ENCODE measurements at places on chromosomes 16 and 17.

- DNase-seq, result no peak
These were observed 41.9 kb upstream of the CRHR1 start for GRCh38 chr17:45742251-45742650.

DNA sequence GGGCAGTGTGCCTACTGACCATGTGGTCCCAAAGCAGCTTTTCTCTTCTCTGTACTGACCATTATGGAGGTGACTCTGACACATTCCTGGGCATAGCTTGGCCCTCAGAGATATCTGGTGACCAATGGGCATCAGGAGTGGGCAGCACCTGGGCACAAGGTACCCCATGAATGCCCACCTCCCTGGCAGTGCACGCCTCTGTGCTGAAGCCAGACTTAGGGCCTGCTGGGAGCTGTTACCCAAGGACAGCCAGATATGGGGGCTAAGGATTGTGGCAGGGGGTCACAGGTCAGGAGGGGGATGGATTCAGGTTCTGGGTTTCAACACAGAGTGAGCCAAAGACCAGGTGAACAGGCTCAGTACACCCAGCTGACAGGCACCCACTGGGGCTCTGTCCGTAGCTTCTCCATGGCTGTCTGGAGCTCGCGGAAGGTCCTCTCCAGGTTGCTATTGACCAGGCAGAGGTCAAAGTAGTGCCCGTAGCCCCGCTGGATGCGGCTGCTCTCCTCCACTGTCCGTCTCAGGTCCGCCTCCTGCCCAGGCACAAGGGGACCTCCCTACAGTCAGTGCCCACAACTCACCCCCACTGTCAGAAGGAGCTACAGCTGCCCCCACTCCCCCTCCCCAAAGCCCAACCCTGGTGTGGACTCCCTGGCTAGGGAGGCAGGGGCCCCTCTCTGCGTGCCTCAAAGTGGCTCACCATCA lies 29.7 kb downstream of the MPP2 start:
- DNase-seq, result no peak

DNA sequence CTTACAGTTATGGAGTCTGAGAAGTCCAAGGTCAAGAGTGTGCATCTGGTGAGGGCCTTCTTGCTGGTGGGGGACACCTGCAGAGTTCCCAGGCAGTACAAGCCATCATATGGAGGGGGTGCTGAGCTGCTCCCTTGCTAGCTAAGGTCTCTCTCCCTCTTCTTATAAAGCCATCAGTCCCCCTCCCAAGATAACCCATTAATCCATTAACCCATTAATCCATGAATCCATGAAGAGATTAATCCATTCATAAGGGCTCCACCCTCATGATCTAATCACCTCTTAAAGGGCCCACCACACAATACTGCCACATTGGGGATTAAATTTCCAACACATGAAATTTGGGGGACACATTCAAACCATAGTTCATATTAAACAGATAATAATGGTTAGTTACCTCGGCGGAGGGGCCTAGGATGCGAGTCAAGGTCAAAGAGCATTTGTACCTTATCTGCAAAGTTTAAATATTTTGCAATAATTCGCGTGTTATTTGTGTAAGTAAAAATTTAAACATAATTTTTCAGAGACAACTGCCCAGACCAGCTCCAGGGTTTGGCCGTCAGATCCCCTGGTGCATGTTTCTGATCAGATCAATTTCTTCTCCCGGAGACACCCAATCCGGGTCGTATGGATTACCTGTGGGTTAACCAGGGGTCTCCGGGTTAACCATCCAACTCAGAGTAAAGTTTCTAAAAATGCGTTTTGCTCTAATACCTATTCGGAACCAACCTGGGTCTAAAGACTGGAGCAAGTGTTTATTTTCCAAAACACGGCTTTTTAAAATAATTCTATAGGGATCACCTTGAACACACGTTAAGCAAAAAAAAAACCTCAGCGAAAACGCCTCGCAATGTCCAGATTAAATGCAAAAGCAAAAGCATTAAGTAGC lies 740 bp upstream of the POLR3E start:
- no peak for DNase-seq

- no peak for DNase-seq
These were observed 165.7 kb downstream of the CMIP start for GRCh38 chr16:81610144-81610842.

DNA sequence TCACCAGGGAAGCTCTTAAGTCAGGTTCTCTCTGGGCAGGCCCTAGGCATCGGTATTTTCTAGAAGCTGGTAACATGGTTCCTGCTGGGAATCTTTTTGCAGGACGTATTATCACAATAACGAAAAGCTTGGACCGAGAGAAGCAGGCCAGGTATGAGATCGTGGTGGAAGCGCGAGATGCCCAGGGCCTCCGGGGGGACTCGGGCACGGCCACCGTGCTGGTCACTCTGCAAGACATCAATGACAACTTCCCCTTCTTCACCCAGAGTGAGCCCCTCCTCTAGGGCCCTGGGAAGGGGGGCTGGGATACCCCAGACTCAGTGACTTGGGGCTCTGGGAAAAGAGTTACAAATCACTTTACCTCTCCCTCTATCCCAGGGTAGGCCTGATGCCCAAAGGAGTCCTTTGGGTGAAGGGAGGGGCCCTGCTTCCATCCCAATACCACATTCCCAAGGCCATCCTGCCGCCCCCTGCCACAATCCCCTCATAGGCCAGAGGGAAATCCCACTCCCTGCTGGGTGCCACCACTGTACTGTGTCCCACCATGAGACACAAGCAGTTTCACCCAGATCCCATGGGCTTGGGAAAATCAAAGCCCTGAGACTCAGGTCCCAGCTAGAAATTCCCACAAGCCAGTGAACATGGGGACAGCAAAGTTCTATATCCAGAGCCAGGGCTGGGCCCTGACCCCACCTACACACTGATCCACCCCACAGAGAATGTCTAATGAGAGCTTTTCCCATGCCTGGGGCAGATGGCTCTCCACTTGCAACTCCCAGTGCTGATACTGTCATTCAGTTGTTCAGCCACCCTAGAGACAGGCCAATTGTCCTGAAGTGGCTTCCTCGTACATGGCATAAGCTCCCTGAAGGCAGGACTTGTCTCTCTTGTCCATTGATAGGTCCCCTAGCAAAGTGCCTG lies 23.0 kb downstream of the CDH5 start:
- DNase-seq, result no peak

DNA sequence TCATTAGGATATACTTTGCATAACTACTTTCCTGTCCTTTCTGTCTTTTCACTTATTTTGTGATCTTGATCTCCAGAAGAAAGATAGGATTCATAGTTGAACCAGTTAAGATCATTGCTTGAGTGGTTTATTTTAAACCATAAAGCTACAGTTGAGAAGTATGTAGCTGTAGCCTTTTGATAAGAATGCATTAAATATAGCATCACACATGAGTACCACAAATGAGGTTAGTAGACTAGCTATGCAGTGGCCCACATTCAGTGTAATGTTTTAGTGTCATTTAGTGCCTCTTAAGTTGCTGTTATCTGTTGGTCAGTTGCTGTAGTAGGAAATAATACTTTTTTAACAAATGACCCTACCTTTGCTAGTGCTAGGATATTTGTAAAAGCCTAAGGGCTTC lies 1.3 kb downstream of the NLK start:
- DNase-seq, result no peak

DNA sequence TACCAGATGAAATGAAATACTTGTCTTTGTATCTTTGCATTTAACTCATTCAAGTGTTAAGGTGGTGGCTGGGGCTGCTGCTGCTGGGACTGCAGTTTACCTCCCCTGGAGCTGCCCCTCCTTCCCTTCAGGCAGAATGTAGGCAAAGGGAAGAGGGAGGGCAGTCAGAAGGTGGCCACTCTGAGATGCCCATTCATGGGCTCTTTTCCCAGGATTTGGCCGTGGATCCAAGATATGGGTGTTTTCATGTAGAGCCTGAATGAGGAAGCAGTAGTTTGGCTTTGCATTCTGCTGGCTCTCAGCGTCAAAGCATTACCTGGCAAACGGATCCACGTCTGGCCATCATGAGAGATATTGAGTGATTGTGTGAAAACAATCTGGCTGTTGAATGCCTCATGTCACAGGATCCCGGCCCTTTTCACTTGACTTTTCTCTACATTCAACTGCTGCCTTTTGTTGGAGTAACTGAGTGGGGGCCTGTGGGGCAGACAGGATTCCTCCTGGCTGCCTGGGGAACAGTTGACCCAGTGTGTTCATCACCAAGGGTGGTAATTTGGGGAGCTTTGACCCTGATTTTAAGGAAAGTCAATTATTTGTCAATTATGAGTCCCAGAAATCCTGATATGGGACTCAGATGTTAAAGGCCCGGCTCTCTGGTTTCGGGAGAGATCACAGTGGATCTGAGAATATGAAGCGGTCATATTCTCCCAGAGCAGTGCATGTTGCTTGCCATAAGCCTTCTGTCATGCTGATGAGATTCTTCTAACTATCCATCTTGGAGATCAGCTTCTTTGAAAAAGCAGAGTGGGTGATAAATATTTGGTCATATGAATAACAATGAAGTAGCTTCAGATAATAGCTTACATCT lies 236.8 kb downstream of the IRX3 start:
- DNase-seq, result no peak

- no peak for DNase-seq
These were observed 15.8 kb upstream of the GHDC start for GRCh38 chr17:42210046-42210445.

DNA sequence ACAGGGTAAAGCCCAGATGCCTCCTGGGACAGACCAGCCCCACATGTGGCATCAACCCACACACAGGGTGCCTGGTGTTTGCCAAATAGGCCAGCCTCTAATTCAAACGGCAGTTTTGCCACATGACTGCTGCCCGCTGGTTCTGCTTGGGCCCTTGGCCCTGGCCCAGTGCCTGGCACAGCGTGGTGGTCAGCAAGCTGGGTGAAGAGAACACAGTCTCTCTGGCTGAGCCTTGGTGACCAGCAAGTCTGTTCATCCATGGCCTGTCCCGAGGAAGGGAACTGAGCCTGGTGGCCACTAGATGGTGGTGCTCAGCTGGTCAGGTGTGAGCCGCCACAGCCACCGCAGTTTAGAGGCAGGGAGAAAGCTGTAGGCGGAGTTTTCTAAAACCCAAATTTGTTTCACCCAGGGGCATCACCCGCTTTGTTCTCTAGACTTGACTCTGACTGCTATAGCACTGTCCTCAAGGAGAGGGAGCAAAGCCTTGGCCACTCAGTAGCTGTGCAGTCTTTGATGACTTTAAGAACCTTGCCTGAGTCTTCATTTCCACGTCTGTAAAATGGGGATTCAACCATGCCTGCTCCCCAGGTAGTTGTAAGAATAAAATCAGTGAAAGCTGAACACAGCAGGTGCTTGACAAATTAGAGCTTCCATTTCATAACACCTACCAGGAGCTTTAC lies 4.7 kb upstream of the GFAP start:
- no peak for DNase-seq

DNA sequence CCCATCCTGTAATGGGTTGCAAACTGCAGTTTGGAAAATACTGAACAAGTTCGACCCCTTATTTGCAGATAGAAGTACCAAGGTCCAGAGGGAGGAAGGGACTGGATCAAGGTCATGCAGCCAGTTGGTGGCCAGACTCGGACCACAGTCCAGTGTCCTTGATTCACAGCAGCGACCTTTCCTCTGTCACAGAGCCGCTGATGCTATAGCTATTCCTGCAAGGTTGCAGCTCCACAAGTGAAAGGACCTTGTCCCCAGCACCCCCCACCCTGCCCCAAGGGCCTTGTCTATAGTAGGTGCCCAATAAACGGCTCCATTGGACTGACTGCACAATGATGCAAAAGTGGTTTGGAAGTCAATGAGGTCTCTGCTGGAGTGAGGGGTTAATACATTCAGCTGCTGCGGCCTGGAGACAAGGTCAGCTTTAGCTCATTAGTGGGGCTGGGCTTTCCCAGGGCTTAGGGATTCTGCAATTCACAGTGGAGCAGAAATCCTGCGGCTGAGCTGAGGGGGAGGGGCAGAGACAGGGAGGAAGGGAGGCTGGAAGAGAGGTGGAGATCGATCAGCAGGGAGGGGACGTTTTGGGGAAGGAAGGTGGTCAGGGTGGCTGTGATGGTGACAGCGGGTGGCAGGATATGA lies 13.4 kb upstream of the CRHR1 start:
- DNase-seq, result no peak

DNA sequence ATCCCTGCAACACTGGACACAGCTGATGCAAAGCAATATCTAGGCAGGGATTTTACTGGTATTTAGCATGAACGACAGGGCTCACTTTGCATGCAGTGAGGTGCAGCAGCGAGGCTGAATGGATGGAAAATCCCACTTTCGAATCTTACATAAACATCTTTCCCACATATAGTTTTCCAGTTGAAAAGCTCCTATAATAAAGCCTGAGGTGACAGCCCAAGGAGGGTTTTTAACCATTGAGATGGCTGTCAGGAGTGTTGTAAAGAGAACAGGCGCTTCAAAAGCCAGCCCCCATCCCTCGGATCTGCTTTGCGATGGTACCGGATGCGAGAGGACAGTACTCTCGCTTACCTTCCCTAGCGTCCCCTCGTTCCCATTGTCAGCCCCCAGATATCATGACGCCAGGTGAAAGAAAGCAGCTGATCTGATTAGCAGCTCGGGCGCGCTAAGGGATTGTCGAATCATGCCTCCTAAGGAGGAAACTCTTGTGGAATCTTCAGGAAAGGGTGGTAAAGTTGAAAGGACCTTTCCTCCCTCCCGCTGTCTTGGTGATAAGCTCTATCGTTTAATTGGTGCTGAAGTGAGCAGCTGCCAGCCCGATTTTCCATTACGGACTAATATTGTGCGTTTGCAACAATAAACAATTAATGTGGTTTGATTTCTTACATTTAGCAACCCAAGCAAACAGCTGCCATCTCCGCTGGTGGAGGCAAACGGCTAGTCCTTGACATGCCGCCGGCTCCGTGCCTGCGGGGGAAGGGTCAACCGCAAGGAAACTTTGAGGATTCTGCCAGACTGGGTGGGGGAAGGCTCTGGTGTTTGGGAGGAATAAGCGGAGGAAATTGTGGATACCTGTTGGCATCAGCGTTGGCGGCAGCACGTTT lies 1.8 kb downstream of the CDH8 start:
- DNase-seq, result no peak

GRCh38 chr17:4728124-4728523 lies 3.1 kb upstream of the MED11 start:
- DNase-seq, result no peak

- no peak for DNase-seq
These were observed 14.9 kb downstream of the IRF8 start for GRCh38 chr16:85913688-85914422.

DNA sequence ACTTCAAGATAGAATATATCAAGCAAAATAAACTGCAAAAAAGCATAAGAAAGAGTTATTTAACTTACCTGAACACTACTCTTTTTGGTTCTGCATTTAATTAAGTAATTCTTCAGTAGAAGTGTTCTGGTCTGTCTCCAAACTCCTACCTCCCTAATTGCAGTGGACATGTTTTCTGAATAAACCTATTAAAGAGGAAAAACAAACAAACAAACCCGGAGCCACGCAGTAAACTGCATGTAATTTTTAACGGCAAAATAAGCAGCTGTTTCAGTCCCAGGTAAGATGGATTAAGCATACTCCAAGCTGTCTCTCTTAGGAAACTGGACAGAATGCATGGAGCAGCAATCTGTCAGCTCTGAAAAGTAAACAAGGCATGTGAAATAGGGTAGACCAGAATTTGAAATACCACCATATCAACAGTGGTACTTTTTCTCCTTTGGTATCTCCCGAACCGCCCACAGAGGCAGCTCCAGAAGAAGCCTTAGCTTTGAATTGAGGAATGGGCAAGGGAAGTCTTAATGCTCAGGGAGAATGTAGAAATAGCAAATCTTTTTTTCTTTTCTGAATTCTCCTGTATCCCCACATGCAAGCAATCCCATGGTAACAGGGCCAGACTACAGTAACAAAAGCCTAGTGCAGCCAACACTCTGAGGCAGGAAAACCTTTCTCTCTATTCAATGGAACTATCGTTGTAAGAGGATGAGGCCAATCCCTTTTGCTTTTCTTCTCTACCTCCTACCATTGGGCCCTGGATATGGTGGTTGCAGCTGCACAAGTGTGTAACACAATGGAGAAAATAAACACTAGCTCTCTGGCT lies 12.5 kb downstream of the ABCA5 start:
- DNase-seq, result no peak

All from stimulated activated CD8-positive, alpha-beta memory T cell treated with anti-CD3 and anti-CD28 coated beads, Interleukin-15, amount 100 ng/mL, for 1 hour (primary cell).